Activated T-helper 1 cell treated with Interleukin-2 at 50 U/mL for 16 hours (primary cell): ENCODE measurements at places on chromosomes 2 and 18.

DNA sequence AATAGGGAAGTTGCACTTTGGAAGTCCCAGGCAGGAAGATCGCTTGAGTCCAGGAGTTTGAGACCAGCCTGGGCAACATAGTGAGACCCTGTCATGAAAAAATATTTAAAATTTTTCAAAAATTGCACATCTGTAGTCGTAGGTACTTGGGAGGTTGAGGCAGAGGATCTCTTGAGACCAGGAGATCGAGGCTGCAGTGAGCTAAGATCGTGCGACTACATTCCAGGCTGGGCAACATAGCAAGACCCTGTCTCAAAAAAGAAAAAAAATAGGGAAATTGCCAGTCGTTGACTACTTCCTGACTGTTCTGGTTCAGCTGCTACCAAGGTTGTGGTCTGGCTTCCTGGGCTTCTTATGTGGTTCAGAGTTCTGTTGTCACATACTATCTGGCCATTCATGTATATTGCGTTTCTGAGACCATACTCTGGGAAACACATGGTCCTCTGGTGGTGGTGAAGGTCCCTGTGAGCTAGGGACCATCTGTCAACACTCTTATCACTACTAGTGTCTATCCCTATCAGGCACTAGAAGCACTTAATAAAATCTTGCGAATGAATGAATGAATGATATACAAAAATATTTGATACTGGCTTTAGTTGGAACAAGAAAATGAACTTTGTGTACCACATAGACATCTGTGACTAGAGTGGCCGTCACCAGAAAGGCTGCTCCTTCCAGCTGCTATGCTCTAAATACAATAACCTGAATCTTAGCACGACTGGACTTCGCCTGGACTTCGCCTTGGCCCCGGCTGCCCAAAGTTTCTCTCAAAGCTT is 861 bp upstream of the KLHL23 start:
- DNase-seq, result no peak

GRCh38 chr2:221189431-221190067 is 382.6 kb downstream of the EPHA4 start:
- DNase-seq, result no peak

DNA sequence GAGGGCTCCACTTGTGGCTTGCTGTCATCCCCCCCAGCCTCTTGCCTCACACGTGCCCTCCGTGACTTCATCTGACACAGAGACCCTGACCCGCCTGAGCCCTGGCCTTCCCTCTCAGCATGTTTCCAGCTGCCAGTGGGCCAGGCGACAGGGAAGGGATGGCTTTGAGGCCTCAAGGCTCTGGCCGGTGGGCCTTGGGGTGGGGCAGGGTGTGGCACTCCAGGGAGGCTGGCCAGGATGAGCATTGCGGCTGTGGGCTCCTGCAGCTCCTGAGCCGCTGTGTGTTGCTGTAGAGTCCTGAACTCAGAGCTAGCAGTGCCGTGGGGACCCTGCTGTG is 85.0 kb downstream of the TFCP2L1 start:
- no peak for DNase-seq

GRCh38 chr18:40956213-40956612 is 998.8 kb upstream of the PIK3C3 start:
- no peak for DNase-seq

DNA sequence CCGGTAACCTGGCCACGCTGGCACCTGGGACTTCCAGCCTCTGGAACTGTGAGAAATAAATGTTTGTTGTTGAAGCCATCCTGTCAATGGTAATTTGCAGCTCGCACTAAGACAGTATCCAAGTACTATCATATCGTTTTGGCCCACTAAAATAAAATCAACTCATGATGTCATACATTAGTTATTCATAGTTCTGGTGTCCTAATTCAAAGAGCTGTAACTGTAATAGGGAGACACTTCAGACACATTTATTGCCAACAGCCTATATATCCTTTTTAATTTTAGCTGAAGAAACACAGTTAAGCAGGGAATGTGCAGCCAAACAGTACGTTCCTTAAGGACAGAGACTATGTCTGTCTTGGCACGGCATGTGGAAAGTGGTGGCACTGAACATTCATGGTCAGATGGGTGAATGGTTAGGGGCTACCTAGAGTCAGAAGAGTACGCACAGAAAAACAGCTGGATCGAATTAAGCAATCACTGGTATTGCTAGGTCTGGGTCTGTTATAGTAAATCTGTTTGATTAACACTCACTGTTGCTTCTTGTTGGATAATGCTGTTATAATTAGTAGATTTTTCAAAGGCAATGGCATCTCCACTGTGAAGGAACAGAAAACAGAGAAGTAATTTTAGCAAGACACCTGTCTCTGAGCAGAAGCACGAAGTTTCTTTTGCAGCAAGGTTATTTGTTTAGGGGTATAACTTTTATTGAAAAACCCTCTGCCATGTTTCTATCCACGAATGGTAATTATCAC is 41.3 kb upstream of the CREG2 start:
- DNase-seq, result no peak

GRCh38 chr18:34870555-34871310 is 160.6 kb downstream of the DTNA start:
- DNase-seq, result no peak

GRCh38 chr2:30480703-30481322 is 33.8 kb downstream of the LCLAT1 start:
- no peak for DNase-seq

DNA sequence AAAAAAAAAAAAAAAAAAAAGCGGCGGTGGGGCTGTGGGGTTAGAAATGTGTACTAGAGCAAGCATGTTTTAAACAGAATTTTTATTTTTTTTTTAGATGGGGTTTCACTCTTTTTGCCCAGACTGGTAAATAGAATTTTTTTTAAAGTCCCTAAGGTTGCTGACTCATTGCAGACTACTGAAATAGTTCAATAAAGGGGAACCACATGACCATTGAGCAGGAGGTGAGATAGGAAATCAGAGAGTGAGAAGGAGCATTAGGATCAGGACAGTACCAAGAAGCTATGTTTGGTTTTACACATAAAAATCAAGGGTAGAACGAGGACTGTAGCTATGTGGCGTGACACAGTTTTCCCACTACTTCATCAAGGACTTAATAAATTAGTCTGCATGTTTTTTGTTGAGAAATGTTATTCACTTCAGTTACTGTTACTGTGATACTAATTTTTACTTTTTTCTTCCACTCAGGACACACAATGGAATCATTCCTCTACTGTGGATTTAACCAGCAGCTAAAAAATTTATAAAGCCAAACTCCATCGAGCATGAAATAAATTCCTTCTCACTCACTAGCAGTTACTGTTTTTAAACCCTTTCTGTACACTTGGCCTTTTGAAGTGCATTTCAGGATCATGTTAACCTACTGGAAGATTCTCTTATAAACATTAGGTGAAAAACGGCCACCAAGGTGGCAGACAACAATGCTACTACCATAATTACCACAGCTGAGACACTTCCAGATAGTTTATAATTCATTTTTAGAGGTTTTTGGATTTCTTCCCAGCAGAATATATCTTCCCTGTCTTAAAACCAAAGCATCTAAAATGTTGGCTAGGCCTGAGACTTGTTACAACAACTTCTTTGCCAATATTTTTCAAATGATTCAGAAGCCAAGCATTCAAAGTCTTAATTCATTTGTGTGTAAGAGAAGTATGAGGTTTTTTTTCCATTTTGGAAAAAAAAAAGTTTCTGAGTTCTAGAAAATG is 33.2 kb downstream of the LAMA1 start:
- no peak for DNase-seq

DNA sequence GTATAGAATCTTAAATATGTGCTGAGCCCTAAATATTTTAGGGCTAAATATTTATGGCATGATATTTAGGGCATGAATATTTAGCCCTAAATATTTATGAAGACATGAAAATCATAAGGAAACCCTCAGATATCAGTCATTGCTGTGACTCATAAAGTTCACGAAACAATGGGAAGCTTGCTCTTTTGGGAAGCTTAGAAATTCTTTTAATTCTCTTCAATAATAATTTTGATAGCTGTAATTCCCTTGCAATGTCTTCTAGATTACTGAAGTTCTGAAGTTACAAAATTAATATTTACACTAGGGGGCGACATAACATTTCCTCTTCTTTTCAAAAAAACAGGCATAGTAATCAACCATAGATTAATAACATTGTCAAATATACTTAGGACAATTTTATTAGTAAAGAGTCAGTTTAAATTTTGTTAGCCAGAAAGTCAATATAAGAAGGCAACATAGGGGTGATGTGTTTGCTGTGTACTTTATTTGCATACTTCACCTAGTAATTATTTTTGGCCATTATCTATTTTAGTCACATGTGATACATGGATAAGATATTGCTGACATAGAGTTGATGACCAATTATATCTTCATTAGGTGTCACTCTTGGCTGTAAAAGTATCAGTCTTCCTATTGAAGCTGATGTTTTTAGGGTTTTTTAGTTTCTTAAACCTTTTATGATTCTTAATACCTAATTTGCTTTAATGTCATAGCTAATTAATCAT is 13.2 kb downstream of the ZNF804A start:
- no peak for DNase-seq

GRCh38 chr2:239358062-239358754 is 42.6 kb downstream of the HDAC4 start:
- no peak for DNase-seq

- DNase-seq, result no peak
These were observed 62.7 kb downstream of the ASB1 start for GRCh38 chr2:238489431-238489830.

GRCh38 chr2:15942711-15943345 is 2.5 kb downstream of the MYCN start:
- no peak for DNase-seq

DNA sequence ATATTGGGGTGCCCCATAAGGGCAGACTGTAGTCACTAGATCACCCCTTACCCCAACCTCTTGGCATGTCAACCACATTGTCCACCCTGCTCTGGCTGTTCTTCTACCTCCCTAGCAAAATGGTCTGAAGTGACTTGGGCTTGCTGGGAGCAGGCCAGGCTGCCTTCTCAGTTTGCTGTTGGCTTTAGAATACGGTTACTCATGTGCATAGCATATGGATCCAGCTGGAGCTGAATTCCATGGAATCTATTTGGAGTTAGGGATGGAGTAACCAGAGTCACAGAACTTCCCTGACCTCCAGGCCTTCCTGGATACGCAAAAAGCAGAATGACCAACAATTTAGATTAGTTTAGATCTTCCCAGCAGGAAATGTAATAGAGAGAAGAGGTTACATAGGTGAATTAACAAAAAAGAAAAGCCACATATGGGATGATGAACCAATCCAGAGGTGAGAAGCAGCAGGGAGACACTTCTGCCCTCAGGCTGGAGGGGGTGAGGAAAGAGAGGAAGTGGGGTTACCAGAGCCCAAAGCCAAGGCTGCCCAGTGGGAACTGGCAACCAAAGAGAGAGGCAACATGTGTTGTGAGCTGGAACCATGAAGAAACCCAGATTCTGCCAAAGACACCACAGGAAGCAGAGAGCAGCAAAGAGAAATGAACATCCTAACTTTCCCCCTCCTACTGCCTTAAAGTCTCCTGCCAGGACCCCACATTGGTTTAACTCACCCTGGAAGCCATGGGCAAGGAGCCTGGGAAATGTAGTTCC is 26.1 kb downstream of the PKDCC start:
- no peak for DNase-seq
